AML-193 (cell line): ENCODE measurements at places on chromosomes 2 and 18.

DNA sequence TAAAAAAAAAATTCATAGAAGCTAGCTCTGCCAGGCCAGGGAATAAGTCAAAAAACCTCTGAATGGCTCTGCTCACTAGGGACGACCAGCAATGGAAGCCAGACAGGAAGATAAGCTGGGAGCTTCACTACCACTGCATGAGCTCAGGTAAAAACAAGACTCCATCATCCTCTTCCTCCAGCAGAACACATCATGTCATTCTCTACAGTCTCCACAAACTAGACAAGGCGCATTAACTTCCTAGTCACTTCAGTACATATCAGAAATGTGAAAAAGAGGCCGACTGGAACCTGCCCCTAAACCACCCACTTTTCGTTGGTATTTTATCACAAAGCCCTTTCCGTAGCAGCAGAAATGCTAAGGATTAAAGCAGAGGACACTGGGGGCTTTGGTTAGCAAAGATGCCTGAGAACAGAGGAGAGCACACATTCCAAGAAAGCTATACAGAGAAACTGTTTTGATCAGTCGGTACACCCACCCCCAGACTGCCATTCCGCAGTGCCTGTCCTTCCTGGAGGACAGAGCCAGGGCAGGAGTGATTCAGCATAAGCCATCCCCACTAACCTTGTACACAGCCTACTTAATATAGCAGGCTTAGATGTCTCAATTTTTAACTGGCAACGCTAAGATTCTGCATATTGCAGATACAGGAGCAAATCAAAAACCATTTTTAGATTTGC, 53.4 kb downstream of the AAK1 start:
- no peak for DNase-seq

- no peak for DNase-seq
These were observed 151.0 kb upstream of the DNMT3A start for GRCh38 chr2:25492726-25493125.

GRCh38 chr2:133431289-133431688, 137.0 kb downstream of the NCKAP5 start:
- no peak for DNase-seq

DNA sequence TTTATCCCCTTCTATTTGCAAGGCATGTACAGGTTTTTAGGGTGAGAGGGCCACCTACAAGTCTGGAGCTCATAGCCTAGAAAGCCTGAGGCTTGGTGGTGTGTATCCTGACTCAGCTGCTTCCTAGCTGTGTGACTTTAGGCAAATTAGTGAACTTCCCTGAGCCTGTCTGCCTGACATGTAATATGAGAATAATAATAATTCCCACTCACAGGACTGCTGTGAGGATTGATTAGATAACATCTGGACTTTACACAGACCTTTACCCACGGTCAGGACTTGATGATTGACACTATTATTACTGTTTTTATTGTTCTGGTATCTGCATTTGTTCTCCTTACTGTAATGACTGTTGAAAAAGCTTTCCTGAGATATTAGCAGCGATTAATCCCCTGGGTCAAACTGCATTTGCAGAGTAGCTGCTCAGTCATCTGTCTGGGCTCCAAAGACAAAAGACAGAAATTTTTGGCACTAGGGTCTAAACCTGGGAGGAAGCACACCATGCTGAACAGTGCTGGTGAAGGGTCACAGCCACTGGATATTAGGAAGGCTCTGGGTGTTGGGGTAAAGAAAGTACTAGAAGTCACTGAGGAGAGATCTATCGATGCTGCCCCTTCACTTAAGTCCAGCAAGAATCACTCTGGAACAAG, 276.5 kb upstream of the FN1 start:
- no peak for DNase-seq

- DNase-seq: no peak
These were observed 102.4 kb downstream of the COL3A1 start for GRCh38 chr2:189076572-189076971.
